ENCODE measurements at places on chromosomes 1 and 21. TPM values are rescaled to one million over a fixed set of nuclear protein-coding genes. Genes with fewer than 3 reads are reported as not detected.

Gene COL16A1
- total RNA-seq: 0.47 TPM

Gene CORT
- 0.29 TPM for total RNA-seq

Gene FAM43B
- not detected for total RNA-seq

Gene CACNA1S
- not detected for total RNA-seq

Gene DIO1
- not detected for total RNA-seq

Gene CLDN8
- total RNA-seq: not detected

Gene FCRL2
- not detected for total RNA-seq

Gene RGS13
- total RNA-seq: not detected

Gene CD244
- 0.15 TPM for total RNA-seq

Gene SHISA4
- total RNA-seq: 0.33 TPM

Gene TNNT2
- total RNA-seq: not detected

DNA sequence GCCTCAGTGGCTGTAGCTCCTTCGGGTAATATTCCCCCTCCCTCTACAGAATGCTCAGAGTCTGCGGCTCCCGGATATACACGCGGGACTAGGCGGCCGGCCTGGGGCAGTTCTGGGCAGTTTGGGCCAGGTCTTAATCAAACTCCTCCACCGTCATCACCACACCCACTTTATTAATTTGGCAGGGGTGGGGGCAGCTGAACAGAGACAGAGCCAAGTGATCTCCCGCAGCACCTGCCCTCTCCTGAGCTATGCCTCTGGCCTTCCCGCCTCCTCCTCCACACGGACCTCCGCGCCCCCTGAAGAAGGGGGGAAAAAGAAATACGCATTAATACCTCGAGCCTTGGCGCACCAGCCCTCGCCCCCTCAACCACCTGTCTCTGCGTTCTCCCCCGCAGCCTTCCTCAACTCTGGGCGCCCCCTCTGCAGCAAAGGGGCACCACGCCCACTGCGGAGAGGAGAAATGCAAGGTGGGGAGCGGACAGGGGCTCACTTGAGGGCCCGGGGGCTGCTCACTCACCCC lies 42.6 kb downstream of the CD34 start:
- peak; percentile 56 for DNase-seq

DNA sequence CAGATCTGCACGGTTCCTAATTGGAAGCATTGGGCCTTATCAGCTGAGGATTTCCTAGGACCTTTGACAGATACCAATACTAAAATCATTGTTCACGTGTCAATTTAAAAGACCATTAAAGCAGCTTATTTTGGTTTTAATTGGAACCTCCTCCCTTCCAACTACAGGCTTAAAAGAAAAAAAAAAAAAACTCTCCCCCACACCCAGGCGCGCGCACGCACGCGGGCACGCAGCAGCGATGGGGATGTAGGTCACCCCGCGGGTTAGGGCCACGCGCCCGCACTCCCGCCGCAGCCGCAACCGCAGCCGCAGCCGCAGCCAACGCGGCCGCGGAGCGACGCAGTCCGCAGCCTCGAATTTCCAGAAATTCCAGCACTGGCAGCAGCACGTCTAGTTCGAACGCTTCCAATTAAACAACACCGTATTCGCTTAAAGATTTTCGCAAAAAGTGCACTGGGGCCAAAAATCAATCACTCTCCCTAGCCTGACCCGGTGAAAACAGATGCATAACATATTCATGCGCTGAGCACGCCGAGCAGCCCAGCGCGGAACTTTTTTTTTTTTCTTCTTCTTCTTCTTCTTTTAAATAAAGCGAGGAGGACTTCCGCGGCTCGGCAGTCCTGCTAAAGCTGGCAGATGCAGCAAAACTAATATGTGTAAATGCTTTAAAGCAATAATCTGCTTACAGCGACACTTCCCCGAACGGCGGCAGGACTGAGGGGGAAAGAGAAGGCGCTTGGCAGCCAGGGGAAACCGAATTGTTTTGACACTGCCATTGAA lies 13.3 kb upstream of the BARHL2 start:
- no peak for DNase-seq

- no peak for DNase-seq
Measured at GRCh38 chr1:150512846-150513245, 2.7 kb upstream of the FALEC start.

DNA sequence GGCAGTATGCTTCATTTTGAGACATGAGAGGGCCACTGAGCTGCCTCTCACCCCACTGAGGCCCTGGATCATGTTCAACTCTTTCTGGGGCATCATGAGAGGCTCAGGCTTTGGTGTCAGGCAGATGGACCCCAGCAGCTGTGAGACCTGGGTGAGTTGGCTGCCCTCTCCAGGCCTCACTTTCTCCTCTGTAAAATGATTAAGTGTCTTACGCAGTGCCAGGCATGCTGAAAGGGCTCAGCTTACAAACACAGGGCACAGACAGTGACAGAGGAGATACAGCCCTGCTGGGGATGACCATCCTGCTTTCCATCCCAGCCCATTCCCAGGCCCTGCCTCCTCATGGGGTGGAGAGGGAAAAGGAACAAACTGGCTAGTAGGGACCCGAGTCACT lies 387.4 kb downstream of the MATN1 start:
- no peak for DNase-seq

GRCh38 chr1:239098400-239099037 lies 287.8 kb upstream of the CHRM3 start:
- no peak for DNase-seq

DNA sequence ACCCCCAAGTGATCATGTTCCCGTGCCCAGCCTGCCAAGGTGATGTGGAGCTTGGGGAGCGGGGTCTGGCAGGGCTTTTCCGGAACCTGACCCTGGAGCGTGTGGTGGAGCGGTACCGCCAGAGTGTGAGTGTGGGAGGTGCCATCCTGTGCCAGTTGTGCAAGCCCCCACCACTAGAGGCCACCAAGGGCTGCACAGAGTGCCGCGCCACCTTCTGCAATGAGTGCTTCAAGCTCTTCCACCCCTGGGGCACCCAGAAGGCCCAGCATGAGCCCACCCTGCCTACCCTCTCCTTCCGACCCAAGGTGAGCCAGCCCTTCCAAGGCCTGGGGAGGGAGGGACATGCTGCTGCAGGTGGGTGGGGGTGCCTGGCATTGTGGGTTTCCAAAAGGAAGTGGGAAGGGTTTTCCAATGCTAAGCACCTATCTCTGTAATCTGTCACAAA lies 2.3 kb downstream of the TRIM46 start:
- peak; percentile 33 for DNase-seq

GRCh38 chr1:47627471-47628370 lies 189.9 kb downstream of the FOXD2 start:
- no peak for DNase-seq

- no peak for DNase-seq
Measured at GRCh38 chr1:184056921-184057555, 5.5 kb downstream of the TSEN15 start.

- no peak for DNase-seq
Measured at GRCh38 chr1:3924186-3924824, 24.2 kb upstream of the C1orf174 start.

DNA sequence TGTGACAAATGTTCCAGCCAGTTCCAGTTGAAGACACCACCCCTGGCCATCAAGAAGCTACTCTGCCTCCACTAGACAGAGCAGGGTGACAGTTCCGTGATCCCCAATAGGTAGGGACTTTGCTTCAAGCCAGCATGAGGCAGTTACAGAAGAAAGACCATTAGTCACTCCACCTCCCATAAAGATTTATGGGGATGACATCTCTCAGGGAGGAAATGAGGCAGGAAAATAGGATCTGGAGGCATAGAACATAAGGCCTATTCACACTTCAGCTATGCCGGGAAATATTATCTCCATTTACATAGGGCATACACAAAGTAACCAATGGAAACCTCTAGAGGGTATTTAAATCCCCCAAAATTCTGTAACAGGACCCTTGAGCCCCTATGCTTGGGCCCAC lies 3.5 kb upstream of the GBP7 start:
- DNase-seq: no peak

- DNase-seq: no peak
Measured at GRCh38 chr1:223338811-223339746, 24.9 kb downstream of the SUSD4 start.

DNA sequence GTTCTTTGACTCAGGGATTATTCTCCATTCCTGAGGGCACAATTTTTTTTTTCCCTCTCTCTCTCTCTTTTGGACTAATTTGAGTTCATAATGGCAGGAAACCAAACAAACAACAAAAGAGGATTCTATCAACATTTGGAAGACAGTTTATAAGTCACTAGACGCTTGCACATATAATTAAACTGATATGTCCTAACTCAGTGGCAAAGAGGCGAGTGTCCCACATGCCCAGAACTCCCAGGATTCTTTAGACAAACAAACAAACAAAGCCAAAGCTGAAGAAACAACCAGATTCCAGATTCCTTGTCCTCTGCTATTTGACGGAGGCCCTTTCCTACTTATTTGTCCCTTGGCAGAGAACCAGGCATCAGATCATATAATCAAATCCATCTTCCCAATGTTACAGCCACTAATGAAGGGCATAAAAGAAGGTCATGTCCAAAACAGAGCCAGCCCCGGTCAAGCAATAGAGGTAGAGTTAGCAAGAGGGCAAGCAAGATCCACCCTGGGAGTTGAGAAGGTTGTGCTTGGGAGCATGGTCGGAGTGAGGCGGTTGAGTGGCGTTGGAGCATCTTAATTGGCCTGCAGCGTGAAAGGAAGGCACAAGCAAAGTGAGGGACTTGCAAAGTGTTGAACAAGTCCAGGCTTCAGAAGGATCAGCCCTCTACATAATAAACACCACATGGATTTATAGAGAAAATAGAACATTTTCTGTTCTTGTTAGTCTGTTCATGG lies 30.3 kb downstream of the ZNF362 start:
- no peak for DNase-seq

GRCh38 chr1:16124377-16125087 lies 31.3 kb downstream of the EPHA2 start:
- DNase-seq: no peak

GRCh38 chr1:107829036-107829770 lies 135.8 kb downstream of the VAV3 start:
- DNase-seq: no peak

GRCh38 chr1:113027007-113027406 lies 46.0 kb upstream of the LRIG2 start:
- DNase-seq: no peak

- no peak for DNase-seq
Measured at GRCh38 chr1:3066250-3066711, 2.7 kb upstream of the PRDM16 start.

DNA sequence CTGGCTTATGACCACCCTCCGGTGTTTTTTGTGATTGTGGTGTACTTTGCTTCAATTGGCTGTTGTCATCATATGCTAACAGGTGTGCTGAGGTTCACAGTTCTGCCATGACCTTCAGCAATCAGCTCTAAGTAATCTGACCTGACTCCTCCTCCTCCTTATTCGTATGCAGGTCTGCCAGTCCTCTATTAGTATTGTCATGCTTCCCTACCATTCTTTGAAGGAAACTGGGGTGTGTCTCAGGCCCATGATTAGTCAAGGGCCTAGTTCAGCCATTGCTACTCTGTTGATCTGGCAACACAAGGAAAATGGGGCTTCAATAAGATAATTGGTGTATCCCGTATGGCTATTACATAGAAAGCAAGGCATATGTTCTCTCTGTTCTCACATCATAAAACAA lies 332.3 kb upstream of the DPYD start:
- DNase-seq: no peak

DNA sequence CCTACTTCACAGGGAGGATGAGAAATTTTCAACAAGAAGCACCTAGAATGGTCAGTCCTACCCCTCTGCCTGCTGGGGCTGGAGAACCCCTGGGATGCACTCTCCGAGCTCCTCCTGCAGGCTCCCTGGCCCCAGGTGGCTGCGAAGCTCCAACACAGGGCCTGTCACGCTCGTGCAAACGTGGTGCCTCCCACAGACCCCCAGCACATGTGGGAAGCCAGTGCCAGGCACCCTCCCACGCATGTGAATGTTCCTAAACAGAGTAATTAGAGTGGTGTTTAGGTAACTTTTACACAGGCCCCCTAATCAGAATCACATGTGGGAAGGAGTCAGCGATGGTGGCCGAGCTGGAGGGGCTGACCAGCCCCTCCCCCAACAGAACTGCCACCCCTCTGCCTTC lies 28.4 kb downstream of the GLIS1 start:
- DNase-seq: no peak

DNA sequence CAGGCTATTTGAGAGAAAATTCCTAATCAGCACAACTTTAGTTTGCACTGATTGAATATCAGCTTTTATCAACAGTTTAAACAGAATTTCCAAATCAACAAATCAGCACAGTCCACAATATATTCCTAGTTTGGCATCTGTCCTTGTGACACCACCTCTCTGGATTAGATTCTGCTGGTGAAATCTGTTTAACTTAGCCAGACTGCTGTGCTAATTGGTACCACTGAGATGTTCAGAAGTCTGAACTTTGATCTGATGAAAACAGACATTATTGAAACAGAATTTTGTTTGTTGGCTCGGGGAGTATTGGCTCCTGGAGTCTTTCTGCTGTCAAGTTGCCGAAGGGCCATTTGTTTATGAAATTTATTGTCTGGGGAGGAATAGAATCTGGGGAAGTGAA lies 17.0 kb upstream of the NGF start:
- no peak for DNase-seq

DNA sequence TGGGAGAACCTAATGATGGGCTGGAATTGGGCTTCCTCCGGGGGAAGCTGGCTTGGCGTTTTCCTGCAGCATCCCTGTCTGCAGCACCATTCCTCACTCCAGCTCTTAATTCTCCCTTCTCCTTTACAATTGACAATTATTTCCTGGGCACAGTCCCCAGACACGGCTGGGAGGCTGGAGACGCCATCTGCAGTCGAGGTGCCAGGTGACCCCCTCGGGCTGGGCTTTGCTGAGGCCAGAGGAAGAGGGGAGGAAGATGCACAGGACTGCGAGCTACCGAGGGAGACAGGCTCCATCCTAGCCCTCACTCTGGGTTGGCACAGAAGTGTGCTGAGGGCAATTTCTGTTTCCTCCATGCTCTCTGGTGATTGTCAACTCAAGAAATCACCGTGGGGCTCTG lies 453.8 kb downstream of the PTPRU start:
- no peak for DNase-seq

DNA sequence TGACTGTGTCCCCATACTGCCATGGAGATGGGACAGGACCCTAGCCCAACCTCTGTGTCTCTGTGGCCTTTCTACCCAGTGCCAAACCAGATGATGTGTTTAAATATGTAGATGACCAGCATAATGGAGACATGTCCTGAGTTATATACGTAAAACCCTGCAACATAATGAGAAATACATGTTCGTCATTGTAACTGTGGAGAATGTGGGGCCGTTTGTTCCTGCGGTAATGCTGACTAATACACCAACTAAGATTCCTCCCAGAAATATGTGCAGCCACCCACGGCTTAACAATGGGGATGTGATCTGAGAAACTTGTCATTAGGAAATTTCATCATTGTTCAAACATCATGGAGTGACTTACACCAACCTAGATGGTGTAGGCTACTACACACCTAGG lies 71.7 kb upstream of the SIM2 start:
- DNase-seq: no peak

- DNase-seq: no peak
Measured at GRCh38 chr1:36232212-36233095, 8.2 kb downstream of the THRAP3 start.

- DNase-seq: peak; percentile 40
Measured at GRCh38 chr1:231162297-231162969, 575 bp downstream of the TRIM67 start.

DNA sequence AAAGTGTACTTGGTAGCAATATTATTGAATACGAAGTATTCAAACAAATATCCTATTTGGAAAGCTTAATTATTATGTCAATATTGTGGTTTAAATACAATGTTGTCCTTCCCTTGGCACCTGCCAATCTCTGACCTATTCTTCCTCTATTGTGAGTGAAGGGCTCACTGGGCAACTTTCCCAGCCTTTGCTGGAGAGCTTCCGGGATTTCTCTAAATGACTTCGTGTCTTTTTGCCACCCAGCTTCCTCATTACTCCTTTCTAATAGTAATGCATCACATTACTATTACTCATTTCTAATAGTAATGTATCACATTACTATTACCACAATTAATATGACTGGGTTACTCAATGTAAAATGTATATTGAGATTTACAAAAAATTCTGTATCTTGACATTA lies 880.6 kb downstream of the BRINP3 start:
- DNase-seq: no peak
